IMR-90 (cell line): ENCODE measurements at places on chromosomes 16 and 17. TPM values are rescaled to one million over a fixed set of nuclear protein-coding genes. Genes with fewer than 3 reads are reported as not detected.

Gene CD300LD
- not detected in 2 replicates for total RNA-seq

Gene OR3A3
- total RNA-seq = not detected in 2 replicates

Gene ADGRG1
- total RNA-seq = 0.83 and 0.90 TPM in 2 replicates

Gene ZG16
- total RNA-seq = not detected in 2 replicates

Gene CDRT4
- total RNA-seq = 0.56 and 0.90 TPM in 2 replicates

Gene KRTAP3-2
- total RNA-seq = not detected in 2 replicates

Gene TBC1D3
- not detected in 2 replicates for total RNA-seq

Gene NT5M
- total RNA-seq = 0.18 and 0.28 TPM in 2 replicates

DNA sequence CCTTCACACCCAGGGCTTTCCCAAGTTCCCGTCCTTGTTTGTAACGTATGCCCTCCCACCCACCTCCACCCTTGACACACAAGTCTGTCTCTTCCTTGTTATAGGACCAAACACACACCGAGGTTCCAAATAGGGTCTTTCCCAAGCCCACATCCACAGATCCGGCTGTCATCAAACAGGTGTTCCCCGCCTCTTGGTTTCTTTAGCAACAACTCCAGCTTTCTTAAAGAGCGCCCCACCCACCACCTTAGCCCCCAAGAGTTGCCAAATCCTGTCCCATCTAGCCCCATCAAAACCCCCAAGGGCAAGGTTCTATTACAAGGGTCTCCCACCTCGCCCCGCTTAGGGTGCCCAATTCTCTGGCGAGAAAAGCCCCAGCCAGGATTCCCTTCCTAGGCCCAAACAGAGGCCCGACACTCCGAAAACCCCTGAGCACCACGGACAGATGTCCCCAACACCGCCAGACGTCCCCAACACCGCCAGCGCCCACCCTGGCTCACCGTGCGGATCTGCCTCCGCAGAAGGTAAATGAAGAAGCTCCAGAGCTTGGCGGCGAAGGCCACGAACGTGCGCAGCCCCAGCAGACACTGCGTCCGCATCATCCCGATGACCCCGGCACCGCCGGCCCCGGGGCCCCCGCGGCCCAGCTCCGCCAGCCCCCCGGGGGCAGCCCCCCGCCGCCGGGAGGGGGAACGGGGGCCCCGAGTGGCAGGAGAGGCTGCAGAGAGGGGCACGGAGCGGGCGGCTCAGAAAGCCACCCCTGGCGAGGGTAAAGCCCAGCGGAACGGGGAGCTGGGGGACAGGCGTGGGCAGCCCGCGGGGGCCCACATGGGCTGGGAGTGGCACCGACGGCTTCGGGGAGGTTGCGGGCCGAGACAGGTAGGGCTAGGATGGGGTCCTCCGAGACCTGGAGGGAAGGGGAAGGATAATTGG is 573 bp downstream of the CTDNEP1 start:
- DNase-seq = no peak

- DNase-seq = no peak
Observed at GRCh38 chr16:88824256-88825077, 12.7 kb upstream of the APRT start.

GRCh38 chr16:24984101-24984500 is 31.1 kb downstream of the ARHGAP17 start:
- DNase-seq = no peak

- no peak for DNase-seq
Observed at GRCh38 chr17:44207743-44208142, 8.1 kb upstream of the ATXN7L3 start.

- DNase-seq = no peak
Observed at GRCh38 chr17:61053469-61053868, 346.2 kb upstream of the TBX2 start.

DNA sequence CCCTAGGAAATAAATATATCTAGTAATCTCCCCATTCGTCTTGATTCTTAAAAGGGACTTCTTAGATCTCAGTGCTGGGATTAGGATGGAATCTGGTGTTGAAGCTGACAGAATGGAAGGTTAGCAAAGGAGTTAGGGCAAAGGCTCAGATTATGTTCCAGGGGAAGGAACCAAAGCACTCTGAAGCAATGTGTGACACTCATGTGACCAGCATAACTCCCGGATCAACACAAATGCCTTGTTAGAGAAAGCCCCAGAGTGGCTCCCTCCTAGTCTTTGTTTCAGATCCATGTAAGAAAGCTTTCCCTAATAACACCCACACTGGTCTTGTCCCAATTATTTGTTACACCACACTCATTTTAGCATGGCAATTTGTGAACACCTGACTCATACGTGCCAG is 62.6 kb upstream of the ERN1 start:
- no peak for DNase-seq

DNA sequence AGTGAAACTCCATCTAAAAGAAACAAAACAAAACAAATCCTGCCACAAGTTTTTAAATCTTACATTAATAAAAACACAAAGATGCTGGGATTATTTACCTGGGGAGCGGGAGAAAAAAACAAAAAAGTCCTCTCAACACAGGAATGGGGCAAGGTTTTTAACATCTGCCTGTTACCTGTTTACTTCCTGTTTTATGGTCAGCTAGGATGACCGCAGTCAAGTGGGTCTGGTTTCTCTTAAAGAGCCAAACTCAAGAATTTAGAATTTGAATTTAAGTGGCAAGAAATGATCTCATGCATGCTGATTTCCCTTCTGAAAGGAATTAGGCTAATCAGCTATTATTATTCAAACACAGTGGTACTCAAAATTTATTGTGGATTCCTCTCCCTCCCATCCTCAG is 39.7 kb upstream of the TBC1D3K start:
- no peak for DNase-seq

- no peak for DNase-seq
Observed at GRCh38 chr16:66324815-66325515, 41.5 kb upstream of the CDH5 start.

DNA sequence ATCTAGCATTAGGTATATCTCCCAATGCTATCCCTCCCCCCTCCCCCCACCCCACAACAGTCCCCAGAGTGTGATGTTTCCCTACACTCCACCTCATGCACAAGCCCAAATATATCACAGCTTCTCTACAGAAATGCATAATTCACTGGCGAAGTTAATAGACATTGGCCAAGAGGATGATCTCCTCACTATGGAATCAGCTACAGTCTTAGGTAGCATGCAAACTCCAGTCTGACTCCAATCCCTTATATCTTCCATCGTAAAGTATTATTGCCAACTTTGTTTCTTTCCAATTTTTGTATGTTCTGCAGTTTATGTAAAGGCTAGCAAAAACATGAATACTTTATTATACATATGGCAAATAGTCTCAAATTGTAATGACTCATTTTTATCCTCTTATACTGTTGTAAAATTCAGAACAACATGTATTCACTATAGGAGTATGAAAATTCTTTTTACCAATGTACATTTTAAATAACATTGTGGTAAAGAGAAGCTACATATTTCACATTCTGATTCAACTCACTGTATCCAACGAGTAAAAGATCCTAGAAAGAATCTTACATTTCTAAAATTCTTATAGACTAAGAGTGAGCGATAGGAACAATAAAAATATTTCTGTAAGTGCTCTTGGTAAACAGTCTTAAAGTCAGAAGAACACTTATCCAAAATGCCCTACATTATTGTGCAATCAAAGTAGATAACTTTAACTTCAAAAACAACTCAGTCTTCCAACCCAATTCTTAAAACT is 871 bp downstream of the ABCA8 start:
- peak; percentile 15 for DNase-seq

GRCh38 chr16:88514070-88514469 is 56.1 kb upstream of the ZC3H18 start:
- no peak for DNase-seq
